ENCODE measurements at places on chromosomes 1 and 21.
A peak's percentile ranks its signal among the peaks of the same experiment; 100 is the strongest.

DNA sequence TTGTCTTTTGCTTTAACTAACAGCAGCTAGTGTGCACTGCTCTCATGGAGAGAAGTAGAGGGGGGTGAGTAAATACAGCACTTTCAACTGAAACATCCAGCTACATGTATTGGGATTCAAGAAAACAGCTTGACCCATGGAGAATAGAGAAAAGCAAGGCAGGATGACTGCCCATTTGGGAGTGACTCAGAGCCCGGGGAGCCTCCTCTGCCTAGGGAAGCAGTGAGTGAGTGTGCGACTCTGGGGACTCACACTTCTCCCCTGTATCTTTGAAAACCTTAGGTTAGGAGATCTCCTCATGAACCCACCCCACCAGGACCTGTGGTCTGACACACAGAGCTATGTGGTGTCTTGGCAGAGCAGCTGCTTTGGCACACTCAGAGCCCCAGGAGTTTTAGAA, 82.0 kb upstream of the PTGFR start:
- peak; percentile 88 for DNase-seq

DNA sequence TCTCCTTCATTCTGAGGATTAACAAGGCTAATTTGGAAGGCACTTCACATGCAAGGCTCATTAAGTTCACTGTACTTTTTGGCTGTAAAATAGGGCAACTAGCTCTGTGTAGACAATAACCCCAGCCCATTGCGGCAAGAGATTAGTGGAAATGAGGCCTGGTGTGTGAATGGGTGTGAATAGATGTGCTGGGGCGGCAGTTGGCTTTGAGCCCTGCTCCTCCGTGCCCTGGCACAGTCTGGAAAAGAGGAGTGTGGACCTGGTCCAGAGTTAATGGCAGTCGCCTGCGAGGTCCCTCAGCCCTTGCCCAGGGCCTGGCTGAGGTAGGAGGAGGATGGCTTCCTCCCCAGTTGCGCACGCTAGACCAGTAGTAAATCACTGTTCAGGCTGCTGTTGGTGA, 4.8 kb downstream of the KISS1 start:
- DNase-seq = no peak

DNA sequence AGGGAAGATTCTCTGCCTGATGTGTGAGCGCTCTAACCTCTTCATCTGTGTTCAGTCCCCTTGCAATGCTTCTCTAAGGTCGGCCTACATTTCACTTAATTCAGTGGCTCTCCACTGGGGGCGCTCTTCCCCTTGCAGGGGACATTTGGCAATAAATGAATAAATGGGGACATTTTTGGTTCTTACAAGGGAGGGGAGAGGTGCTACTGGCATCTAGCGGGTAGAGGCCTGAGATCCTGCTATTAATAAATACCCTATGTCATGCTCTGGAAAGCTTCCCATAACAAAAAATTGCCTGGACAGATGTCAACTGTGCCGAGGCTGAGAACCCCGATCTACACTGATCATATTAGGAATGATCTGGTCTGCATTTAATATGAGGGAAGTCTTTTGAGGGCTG, 25.9 kb upstream of the DNAJC11 start:
- DNase-seq = peak; percentile 61

DNA sequence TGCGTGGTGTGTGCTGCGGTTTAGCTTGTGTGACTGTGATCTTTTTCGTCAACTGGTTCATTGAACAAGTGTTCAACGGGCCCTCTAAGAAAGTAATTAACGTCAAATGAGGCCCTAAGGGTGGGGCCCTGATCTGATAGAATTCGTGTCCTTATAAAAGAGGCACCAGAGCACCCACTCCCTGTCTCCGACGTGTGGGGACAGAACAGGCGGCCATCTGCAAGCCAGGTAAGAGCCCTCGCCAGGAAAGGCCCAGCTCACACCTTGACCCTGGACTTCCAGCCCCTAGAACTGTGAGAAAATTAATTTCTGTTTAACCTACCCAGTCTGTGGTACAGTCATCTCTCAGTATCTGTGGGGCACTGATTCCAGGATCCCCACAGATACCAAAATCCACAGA, 20.4 kb upstream of the SAMD11 start:
- no peak for DNase-seq

GRCh38 chr1:33220676-33221384, 35.5 kb upstream of the ZNF362 start:
- no peak for DNase-seq

DNA sequence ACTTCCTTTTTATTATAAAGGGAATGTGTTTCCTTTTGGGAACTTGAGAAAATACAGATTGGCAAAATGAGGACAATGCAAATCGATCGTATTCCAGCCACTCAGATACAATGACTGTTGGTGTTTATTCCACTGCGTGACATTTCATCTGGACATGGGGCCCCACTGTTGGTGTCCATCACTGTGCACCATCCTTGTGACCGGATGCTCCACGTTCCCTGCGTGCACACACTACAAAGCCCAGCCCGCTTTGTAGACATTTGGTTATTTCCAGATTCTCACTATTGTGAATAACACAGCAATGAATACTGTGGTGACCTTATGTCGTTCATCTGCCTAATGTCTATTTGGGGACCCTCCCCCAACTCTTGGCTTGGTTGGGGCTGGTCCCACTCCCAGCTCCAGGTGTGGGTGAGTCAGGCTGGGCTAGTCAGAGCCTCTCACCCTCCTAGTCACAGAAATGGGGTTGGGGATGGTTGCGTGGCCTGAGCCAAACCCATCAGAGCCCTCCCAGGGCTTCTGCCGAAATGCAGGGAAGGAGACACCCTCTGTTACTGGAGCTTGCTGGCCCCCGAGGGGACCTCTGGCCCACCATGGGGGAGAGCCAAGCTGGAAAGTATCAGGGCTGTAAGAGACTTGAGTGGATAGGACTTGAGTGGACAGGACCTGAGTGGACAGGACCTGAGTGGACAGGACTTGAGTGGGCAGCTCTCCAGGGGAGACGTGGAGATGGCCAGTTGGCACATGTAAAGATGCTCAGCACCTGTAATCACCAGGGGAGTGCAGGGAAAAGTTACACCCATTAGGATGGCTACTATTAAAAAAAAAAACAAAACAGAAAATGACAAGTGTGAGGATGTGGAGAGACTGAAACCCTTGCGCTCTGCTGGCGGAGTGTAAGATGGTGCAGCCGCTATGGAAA, 57.1 kb upstream of the ADARB1 start:
- no peak for DNase-seq

GRCh38 chr1:114458237-114458777, 52.7 kb downstream of the TRIM33 start:
- peak; percentile 71 for DNase-seq

GRCh38 chr1:35931446-35932157, 697 bp downstream of the AGO3 start:
- peak; percentile 6 for DNase-seq

DNA sequence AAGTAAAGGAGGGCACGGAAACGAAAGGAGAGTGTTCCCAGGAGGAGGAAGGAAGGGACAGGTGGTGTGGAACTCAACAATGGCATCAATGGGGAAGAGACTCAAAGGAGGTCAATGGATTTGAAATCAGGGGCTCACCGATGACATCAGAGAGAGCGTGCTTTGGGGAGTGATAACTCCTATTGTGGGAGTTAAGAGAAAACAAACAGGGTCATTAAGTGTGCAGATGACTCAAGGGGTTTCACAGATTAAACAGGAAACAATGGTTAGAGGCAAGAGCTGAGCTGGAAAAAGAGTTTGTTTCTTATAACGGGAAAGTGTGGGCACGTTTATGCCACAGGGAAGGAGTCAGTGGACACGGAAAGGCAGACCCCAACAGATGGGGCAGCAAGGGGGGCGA, 629.1 kb downstream of the SMYD3 start:
- no peak for DNase-seq

- DNase-seq = peak; percentile 72
Observed at GRCh38 chr1:26597629-26598039, 68.1 kb downstream of the RPS6KA1 start.

- peak; percentile 78 for DNase-seq
Observed at GRCh38 chr1:236534151-236534651, 10.4 kb downstream of the LGALS8 start.

GRCh38 chr21:15183813-15184257, 119.0 kb upstream of the NRIP1 start:
- no peak for DNase-seq

All from fibroblast of mammary gland (primary cell).